Urothelium cell line (cell line): ENCODE measurements at places on chromosomes 4 and X.

DNA sequence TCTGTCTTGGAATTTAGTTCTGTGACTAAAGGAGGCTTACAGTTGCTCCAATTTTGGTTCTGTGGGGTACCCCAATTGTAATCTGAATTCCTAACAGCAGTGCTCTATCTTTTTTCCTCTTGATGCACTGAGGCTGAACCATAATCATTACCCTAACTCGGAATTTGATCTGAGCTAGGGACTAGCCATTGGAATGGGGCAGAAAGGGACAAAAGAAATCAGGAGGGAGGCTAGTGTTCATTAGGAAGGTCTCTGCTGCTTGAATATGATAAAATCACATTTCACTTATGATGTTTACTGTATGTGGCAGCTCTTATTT, 2.7 kb downstream of the KLF3 start:
- DNase-seq, result no peak

- DNase-seq, result no peak
Measured at GRCh38 chrX:47186096-47186740, 7.4 kb upstream of the UBA1 start.

DNA sequence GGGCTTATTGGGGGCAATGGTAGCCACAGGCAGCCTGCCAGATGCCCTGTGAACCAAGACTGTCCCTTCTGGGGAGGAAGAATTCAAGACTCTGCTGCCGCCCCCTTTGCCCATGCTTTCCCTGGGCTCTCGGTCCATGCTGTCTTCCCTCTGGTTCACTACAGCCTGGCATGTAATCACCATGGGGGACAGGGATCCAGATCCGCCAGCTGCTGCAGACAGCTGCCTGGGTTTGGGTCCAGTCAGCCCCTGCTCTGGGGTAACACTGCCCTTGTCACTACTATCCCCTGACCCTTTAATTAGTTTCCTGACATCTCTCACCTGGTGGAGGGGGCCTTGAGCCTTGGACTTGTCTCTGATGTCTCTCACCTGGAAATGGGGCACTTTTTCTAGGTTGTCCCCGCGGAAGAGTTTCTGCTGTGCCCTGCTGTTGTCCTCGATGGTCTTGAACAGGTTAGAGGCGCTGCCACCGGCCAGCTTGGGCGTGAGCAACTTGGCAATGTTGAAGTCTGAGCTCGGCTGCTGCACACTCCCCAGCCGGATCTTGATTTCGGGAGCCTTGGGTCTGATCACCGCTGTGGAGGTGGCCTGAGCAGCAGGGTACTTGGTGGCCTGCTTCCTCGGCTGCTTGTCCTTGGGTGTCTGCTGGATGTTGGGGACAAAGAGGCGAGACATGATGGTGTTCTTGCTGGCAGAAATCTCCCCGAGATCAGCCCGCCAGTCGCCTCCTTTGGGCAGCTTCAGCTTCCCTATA, 6.4 kb downstream of the C4orf54 start:
- DNase-seq, result no peak

DNA sequence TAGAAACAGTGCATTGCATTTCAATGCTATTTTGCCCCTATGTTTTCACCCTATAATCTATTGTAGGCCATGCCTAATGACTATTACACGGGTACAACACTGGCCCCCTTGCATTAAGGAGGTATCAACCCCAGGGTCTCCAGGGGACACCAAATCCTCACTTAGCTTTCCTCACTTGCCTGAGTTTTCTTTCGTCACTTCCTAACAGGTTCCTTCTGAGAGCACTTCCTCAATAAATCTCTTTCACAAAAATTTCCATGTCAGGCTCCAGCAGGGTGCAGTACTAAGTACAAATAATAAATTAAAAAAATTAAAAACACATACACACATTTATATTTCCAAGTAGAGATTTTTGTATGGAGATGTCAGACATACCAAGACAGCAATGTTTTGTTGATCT, 165.0 kb downstream of the RBM46 start:
- DNase-seq, result no peak

DNA sequence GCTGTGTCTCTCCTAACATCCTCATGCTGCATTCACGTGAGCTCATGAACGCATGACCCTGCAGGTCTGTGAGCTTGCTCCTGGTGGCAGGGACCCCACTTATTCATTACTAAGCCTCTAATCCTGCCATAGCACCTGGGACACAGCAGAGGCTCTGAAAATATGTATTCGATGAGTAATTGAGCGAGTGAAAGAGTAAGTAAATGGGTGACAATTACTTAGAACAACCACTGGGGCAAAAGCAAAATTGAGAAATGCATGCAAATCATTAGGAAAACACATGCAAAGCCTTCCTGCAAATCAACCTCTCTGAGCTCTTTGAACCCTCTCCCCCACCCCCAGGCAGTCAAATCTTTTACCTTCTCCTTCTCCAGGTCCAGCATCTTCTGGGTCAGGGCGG, 23.6 kb upstream of the C4orf50 start:
- DNase-seq, result no peak

DNA sequence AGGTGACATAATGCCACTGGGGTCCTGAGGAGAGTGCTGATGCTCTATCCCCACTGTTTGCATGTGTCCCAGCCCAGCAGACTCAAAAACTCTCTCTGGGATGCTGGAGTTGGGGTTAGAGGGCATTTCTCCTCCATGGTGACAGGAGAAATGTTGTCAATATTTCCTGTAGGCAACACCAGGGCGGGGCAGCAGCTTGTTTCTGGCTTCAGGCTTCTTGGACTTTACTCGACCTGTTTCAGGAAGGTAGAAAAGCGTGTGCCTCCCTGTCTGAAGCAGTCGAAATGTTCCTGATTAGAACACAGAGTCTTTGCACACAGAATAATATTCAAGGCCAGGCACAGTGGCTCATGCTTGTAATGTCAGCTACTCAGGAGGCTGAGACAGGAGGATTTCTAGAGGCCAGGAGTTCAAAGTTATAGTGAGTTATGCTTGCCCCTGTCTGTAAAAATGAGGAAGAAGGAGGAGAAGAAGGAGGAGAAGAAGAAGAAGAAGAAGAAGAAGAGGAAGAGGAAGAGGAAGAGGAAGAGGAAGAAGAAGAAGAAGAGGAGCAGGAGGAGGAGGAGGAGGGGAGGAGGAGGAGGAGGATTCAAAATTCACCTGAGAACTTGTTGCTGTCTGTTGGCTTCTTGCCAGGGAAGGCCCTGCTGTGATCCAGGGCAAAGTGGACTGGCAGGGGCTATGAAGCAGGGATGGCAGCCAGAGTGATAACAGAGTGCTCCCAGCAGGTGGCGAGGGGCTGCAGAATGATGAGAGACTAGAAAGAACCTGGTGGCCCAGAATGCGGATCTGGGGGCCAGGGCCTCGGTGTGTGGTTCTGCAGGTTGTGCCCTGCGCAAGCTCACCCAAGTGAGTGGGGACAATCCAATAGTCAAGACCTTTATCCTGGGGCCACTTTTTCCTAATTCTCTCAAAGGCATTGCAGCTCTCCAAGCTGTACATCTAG, 82.9 kb downstream of the RTL5 start:
- no peak for DNase-seq

DNA sequence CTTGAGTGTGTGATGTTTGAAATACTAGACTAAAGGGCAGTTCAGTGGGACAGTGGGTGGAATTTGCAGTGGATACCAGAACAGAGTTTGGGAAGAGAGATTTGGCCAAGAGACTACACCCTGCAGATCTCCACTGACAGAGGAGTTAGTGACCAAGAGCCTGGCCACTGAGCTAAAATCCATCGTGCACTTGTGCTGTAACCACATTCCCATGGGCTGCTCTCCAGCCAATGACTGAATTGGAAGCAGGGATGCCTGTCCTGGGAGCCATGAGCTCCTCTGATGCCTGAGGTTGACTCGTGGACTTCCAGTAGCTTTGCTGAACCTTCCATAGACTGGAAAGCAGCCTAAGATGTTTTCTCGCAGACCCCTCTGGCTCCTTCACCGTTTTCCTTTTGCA, 296.1 kb downstream of the TRIML1 start:
- no peak for DNase-seq

- no peak for DNase-seq
Measured at GRCh38 chr4:70508801-70509200, 9.6 kb upstream of the AMTN start.

DNA sequence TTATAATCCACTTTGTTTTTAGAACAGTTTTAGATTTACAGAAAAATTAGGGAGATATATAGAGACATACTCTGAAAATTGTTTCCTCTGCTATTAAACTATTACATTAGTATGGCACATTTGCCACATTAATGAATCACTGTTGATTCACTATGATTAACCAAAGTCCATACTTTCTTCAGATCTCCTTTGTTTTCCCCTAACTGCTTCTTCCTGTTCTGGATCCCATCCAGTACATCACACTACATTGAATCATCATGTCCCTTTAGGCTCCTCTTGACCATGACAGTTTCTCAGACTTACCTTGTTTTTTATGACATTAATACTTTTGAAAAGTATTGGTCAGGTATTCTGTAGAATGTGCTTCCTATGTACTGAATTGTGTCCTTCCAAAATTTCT, 109.2 kb upstream of the EDNRA start:
- DNase-seq, result no peak

GRCh38 chr4:101441446-101441845, 94.1 kb upstream of the PPP3CA start:
- no peak for DNase-seq

DNA sequence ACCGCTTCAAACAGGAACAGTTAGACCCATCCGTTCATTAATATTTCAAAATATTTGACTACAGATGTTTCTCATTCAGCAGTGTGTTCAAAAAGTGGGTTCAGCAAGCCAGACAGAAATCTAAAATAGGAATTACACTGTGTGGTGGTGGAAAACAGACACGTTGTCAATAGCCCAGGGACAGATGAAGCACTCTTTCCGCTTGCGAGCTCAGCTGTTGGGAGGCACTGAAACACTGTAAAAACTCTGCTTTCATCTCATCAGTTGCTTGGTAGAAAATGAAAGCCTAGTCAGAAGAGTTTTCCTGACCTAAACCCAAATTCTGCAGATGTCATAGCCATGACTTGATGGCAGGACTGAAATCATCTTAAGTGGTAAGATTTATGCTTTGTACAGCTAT, 38.5 kb downstream of the LRP2BP start:
- DNase-seq, result no peak

- DNase-seq, result no peak
Measured at GRCh38 chrX:41391606-41392005, 55.5 kb upstream of the NYX start.

DNA sequence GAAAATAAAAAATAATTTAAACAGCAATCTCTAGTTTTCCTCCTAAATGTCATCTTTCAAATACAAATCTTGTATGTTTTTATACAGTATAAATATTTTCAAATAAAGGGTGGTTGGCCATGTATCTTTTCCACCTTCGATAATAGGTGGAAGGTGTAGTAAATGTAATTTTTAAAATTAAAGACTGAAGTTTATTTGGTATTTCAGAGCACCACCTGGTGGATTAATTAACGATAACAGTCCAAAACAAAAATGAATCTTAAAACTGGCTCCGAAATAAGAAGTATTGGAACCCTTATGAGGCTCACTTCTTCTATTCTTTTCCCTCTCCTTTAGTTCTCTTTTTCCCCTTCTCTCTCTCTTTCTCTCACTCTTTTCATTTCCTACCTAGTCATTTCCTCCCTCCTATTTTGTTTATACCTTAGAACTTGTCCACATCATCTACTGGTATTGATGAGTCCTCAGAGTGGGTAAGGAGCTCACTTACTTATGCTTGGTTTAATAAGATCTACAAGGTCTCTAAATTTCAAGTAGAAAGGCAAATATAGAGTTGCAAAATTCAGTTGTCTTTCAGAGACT, 82.9 kb upstream of the EXOC1L start:
- DNase-seq, result peak; percentile 16

- DNase-seq, result peak; percentile 1
Measured at GRCh38 chrX:114798907-114799306, 215.0 kb downstream of the HTR2C start.

- DNase-seq, result no peak
Measured at GRCh38 chrX:39170464-39170863, 369.2 kb downstream of the MID1IP1 start.

- peak; percentile 42 for DNase-seq
Measured at GRCh38 chrX:153662266-153662665, 11.3 kb downstream of the PNCK start.

DNA sequence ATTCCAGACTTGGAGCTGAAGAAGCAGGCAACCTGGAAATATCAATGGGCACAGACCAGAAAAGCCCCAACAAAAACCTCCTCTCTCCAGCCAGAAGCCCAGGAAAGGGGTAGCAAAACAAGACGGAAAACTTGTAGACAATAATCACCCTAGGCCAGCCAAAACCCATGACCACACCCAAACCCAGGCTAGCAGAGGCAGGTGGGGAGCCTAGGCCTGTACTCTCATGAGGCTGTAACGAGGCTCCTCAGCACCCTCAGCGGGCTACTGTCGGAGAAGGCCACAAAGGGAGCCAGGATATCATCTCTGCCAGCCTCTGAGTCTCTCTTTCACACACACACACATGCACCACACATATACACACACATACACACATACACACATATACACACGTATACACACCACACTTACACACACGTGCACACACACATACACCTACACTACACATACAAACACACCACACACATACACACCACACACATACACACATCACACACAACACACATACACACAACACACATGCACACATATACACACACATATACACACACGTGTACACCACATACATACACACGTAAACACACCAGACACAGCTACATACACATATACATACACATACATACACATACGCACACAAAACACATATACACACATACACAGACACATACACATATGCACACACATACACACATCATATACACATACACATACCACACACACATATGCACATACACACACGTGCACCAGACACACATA, 90.6 kb downstream of the FHDC1 start:
- DNase-seq, result no peak

GRCh38 chr4:90124276-90124675, 2.9 kb upstream of the CCSER1 start:
- no peak for DNase-seq

DNA sequence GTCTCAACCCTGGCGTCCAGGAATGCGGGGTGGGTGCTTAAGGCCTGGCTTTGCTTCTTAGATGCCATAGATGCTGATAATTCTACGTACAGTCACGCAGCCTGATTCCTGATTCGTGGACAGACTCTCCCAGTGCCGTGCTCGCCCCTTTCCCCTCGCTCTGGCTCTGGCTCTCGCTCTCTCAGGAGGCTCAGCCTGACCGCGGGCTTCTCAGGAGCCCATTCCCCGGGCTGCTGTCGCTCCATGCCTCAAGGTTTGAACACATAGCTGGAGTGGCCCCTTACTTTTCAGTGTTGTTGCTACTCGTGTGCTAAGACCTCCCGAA, 59.2 kb upstream of the ZC4H2 start:
- peak; percentile 23 for DNase-seq

GRCh38 chrX:27767387-27767786, 40.4 kb upstream of the MAGEB10 start:
- no peak for DNase-seq
